Panc1 (cell line): ENCODE measurements at places on chromosomes 4 and X. TPM values are rescaled to one million over a fixed set of nuclear protein-coding genes. Genes with fewer than 3 reads are reported as not detected.

- no peak for DNase-seq
Measured at GRCh38 chr4:38105475-38106220, 145.4 kb downstream of the PTTG2 start.

GRCh38 chr4:20624793-20625374, 75.4 kb upstream of the PACRGL start:
- DNase-seq: no peak

- no peak for DNase-seq
Measured at GRCh38 chr4:35189988-35190613, 1054.2 kb downstream of the ARAP2 start.

- DNase-seq: no peak
Measured at GRCh38 chrX:103446665-103447302, 70.4 kb downstream of the BEX3 start.

GRCh38 chr4:8050555-8051206, 107.9 kb downstream of the ABLIM2 start:
- DNase-seq: no peak

- no peak for DNase-seq
Measured at GRCh38 chrX:75609406-75609805, 86.6 kb upstream of the ZDHHC15 start.

The SPON2 gene
- total RNA-seq: 1.8 TPM

- DNase-seq: no peak
Measured at GRCh38 chr4:71241501-71242288, 97.1 kb upstream of the SLC4A4 start.

The POLN gene
- 4.3 TPM for total RNA-seq

DNA sequence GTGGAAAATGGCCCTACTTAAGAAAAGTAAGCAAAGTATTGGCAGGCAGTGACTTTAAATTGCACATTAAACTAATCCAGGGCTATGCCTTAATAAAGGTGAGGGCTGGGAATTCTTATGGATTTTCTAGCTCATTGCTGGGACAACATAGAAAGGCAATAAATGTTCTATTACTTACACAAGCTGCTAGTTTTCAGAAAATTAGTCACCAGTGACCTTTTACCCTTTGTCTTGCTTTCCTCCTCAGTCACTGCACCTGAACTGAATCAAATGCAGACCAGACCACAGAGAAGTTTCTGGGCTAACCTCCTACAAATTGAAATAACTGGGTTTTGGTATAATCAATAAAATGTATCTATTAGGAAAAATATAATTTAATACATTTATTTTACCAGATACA, 694.4 kb upstream of the FAM241A start:
- DNase-seq: no peak

The VEGFC gene
- total RNA-seq: 15.7 TPM

DNA sequence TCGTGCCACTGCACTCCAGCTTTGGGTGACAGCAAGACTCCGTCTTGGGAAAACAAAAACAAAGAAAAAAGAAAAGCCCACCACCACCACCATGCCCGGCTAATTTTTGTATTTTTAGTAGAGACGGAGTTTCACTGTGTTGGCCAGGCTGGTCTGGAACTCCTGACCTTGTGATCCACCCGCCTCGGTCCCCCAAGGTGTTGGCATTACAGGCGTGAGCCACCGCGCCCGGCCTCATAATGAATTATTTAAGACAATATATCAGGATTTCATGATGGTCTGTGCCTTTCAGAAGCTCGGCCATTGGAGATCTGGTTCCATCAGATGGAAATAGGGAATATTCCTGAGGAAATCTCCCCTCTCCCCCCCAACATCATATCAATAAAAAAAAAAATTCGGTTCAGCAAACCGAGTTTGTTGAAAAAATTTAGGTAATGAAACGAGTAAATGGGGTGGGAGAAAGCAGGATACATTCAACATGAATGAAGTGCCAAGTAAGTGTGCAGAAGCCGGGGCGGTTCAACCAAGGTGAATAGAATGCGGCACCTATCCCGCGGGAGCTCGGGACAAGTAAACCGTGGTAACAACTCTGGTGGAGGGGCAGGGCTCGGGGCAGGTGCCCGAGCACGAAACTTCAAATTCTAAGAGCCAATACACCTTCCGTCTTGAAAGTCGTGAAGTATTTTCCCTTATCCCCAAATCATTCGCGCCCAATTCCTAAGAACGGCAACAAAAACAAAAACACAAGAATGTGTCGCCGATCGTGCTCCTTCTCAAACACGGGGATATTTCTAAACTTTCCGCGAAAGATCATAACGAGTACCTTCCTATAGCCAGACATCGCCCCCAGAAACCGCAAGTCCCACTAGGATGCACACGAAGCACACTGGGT, 773 bp upstream of the TXLNG start:
- no peak for DNase-seq

DNA sequence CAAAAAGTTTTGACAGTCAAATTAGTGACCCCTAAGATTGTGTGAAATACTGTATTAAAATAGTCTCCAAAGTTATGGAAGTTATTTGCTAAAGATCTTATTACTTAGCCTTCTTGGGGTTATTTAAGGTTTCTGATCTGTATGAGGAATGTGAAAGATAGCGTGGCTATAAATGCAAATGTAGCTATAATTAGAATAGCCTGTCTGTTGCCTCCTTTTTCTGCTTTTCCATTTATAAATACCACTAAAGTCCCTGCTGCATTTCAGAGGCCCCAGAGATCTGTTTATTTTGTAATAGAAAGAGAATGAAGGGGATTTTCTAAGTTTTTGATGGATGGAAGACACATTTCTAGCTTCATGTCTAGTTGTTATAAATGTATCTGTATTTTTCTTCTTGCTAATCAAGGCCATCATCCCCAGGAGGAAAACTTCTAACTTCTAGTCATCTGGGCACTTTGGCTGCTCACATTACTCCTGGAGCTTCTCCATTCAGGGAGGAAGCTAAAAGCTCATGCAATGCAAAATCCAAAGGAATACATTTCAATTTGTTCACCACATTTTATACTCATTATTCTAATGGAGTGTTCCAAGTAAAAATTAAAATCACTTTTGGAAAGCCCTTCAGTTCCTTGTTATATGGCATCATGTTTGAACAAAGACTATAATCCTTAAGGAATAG, 73.9 kb downstream of the INTS12 start:
- no peak for DNase-seq

GRCh38 chr4:101885574-101885973, 95.0 kb downstream of the BANK1 start:
- no peak for DNase-seq

DNA sequence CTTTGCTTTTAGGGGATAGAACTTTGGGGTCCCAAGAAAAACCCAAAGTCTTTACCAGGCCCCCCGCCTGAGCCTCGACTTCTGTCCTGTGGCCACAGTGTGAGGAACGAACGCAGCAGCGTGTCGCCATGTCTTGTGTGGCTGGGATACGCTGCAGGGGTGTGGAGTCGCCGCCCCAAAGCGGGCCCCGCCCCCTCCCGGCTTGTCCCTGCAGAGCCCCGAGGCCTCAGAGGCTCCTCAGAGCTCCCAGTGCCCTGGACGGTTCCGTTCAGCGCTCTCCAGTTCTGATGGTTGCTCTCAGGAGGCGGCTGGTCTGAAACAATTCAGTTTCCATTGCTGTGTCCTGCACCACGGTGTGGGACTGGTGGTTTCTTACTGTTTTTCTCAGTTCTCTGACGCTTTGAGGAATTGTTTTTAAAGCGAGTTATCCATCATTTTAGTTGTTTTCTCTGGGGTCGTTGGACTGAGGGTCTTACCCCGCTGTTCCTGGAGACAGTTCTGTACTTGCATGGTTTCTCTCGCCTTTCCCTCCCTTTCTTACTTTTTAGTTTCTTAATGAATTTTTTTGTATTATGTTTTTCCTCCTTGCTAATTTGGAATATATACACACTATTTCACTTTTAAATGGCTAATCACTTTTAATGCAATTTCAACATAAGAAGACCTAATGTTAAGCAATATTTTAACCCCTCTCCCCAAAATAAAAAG, 1.6 kb upstream of the IDUA start:
- no peak for DNase-seq

DNA sequence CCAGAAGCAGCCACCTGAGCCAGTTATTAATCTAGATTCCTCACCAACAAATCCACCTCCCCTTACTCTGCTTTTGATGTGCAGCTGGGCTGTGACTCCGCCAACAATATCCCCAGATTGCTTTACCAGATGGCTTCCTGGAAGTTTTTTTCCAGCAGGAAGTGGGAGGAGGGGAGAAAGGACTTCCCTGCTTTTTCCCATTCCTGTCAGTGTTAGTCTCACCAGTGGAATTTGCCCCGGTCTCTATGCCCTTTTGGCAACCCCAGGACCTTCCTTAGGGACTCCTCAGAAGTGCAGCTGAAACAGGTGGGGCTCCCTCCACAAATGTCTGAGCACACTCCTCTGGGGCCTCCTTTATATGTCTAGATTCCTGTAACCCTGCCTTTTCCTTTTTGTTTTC, 465.2 kb upstream of the IGFBP7 start:
- no peak for DNase-seq

DNA sequence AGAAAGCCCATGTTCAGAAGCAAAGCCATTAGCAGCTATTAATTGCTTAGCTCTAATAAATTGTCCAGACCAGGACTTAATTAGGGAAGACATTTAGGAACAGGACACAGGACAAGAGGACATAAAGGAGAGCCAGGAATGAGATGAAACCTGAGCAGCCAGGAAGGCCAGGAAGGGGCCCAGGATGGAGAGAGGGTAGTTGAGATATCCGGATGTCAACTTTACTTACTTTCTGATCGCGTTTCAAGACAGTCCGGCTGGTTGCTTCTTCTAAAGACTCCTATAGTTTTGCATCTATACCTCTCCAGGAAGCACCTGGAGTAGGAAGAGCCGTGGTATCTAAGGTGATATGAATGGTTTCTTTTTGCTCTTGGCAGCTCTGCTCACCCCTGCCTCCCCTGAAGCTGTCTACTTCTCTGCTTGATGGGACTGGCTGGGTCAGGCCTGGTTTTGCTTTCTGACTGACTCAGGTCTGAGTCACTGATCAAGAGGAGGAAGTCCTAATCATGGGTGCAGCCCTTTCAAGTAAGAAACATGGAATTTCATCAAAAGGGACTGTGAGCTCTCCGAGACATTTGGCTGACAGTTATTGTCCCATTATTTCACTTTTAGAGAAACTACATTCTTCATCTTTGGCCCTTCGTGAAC, 733.3 kb downstream of the RPA4 start:
- no peak for DNase-seq

DNA sequence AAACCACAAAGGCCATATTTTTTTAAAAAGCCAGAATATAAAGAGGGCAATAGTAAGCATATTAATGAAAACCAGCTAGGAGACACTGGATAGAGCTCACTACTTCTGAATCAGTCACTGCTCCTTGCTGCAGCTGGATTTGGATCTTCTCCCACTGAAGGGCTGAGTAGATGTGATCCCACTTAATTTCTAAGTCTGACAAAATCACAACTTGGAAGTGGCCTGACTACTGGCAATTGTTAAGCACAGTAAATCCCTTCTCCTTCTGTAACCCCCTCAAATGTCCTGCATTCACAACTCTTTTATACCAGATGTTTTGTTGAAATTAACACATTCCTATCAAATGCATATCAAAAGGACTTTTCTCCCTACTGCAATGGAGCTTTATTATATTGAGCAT, 72.9 kb downstream of the AMMECR1 start:
- DNase-seq: no peak

The TMEM35A gene
- total RNA-seq: not detected
